Activated CD4-positive, alpha-beta T cell treated with anti-CD3 and anti-CD28 coated beads, Interleukin-2, amount 10 ng/mL, durations not matched to agents 7 days and 5 days (primary cell): ENCODE measurements at places on chromosomes 5 and 9.

GRCh38 chr9:136472640-136473353 is 10.0 kb downstream of the SEC16A start:
- H3K4me3 ChIP-seq, result no peak overlapping the region
- no peak for DNase-seq
- no peaks in the 10 kb centered on the region for H3K4me1 ChIP-seq

GRCh38 chr5:181158869-181159268 is 11.5 kb downstream of the OR2V2 start:
- DNase-seq, result no peak
- H3K27ac ChIP-seq, result no peak overlapping the region
- H3K4me1 ChIP-seq, result peaks cover 48% of the 10 kb centered on the region
- peaks cover 3% of the 10 kb centered on the region for H3K27me3 ChIP-seq

DNA sequence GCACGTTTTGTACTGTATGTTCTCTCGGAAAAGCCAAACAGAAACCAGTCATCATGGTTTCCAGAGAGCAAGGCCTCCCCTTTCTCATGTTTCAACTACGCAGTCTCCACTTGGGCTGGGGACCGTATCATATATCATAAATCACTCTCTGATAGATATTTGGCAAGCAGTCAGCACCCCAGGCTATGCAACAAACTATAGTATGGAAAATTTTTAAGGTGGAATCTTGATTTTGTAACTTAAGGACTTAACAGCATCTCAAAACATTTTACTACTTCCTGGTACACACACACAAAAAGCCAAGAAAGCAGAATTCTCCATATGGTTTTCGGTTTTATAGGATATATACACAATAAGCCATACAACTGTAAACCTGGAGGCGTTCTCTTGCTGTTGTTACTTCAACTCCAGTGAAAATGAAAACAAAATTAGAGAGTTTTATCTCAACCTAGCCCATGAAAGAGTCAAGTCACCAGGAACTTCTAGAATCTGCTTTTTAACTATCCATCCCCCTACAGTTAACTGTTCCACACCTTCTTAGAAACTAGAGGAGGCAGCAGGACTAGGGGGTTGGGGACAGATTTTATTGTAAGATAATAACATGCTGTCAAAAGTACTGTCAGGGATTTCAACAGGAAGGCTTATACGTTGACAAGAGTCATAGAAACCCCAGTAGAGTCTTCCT is 283.4 kb downstream of the NFIB start:
- no peaks in the 10 kb centered on the region for H3K36me3 ChIP-seq
- no peaks in the 10 kb centered on the region for H3K27me3 ChIP-seq
- no peak for DNase-seq
- H3K4me3 ChIP-seq, result no peak overlapping the region
- H3K27ac ChIP-seq, result no peak overlapping the region

- no peak overlapping the region for H3K4me3 ChIP-seq
- DNase-seq, result no peak
- peaks cover 2% of the 10 kb centered on the region for H3K27me3 ChIP-seq
- H3K36me3 ChIP-seq, result no peaks in the 10 kb centered on the region
Observed at GRCh38 chr5:94849324-94849723, 230.9 kb downstream of the SLF1 start.

GRCh38 chr5:26921439-26921838 is 116.9 kb downstream of the CDH9 start:
- no peak overlapping the region for H3K27ac ChIP-seq
- no peaks in the 10 kb centered on the region for H3K4me1 ChIP-seq
- H3K27me3 ChIP-seq, result no peaks in the 10 kb centered on the region
- no peak for DNase-seq
- no peaks in the 10 kb centered on the region for H3K36me3 ChIP-seq
